Stimulated activated CD4-positive, alpha-beta T cell treated with anti-CD3 and anti-CD28 coated beads, Interleukin-4, amount 100 ng/mL, for 48 hours (primary cell): ENCODE measurements at places on chromosomes 3 and 15.

GRCh38 chr15:60385620-60386552, 11.9 kb downstream of the ANXA2 start:
- DNase-seq: no peak

- peak; percentile 37 for DNase-seq
These were observed 1.3 kb downstream of the PIK3CA start for GRCh38 chr3:179149406-179149867.

- peak; percentile 50 for DNase-seq
These were observed 1.5 kb upstream of the LIMD1 start for GRCh38 chr3:45592830-45593707.

DNA sequence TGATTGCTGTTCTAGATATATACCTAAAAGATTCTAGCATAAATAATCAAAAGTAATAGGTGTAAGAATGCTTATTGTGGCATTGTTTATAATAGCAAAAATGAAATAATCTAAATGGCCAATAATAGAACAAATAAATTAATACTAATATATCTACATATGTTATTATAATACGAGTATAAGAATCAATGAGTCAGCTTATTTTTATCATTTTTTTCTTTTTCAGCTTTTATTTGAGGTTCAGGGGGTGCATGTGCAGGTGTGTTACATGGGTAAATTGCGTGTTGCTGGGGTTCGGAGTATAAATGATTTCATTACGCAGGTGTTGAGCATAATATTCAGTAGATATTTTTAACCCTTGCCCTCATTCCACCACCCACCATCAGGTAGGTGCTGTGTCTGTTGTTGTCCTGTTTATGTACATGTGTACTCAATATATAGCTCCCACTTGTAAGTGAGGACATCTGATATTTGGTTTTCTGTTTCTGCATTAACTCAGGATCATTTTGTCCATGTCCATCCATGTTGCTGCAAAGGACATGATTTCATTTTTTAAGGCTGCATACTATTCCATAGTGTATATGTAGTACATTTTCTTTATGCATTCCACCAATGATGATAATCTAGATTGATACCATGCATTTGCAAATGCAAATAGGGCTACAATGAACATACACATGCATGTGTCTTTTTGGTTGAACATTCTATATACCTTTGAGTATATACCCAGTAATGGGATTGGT, 122.2 kb upstream of the GMNC start:
- no peak for DNase-seq

- DNase-seq: no peak
These were observed 12.3 kb upstream of the MUC4 start for GRCh38 chr3:195823999-195824398.

- no peak for DNase-seq
These were observed 7.0 kb downstream of the NR2F2 start for GRCh38 chr15:96337365-96338023.

- DNase-seq: no peak
These were observed 11.0 kb upstream of the PLXNA1 start for GRCh38 chr3:126971891-126972351.

DNA sequence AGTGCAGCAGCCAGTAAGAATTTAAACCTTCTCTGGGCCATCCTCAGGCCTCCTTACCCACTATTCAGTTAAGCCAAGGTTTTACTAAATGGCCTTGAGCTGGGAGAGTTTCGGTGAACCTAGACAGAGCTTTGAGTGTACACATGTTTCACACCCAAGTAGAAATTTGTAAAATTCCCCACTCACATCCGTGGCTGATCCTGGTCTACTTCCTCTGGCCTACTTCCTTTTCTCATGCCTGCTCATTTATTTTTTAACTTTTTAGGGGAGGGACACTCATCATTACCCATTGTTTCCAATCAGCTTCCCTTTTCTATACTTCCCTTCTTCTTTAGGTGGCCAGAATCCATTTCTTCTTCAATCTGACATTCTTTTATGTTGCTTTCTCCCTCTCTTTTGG, 7.6 kb downstream of the CX3CR1 start:
- no peak for DNase-seq

GRCh38 chr3:120182613-120183511, 88.6 kb upstream of the GSK3B start:
- no peak for DNase-seq

DNA sequence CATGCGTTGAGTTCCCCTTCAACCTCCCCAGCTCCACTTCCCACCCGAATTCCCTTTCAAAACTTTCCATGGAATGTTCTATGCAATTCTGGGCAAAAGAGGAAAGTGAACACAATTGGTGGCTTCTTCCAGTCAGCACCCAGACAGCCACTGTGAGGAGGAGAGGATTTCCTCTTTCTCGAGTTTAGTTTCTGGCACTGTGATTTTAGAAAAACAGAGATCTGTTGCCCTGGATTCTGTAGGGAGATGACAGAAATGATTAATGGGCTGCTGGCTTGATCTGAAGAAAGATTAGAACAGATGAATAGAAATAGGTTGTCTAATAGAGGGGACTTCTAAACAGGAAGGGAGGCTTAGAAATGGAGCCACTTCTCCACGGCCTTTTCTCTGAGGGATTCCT, 172.0 kb downstream of the MCTP2 start:
- DNase-seq: no peak

- DNase-seq: no peak
These were observed 27.1 kb downstream of the LRIG1 start for GRCh38 chr3:66473692-66474091.

- no peak for DNase-seq
These were observed 75.6 kb upstream of the WNT5A start for GRCh38 chr3:55562700-55563099.

- no peak for DNase-seq
These were observed 660.8 kb downstream of the MECOM start for GRCh38 chr3:169002689-169003088.

GRCh38 chr15:51874751-51875644, 45.5 kb downstream of the TMOD3 start:
- DNase-seq: no peak

- no peak for DNase-seq
These were observed 367.9 kb upstream of the PROK2 start for GRCh38 chr3:72152551-72153476.

DNA sequence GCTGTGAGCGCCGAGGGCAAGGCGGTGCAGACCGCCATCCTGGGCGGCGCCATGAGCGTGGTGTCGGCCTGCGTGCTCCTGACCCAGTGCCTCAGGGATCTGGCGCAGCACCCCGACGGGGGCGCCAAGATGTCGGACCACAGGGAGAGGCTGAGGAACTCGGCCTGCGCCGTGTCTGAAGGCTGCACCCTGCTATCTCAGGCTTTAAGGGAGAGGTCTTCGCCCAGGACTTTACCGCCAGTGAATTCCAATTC, 2.3 kb downstream of the TLNRD1 start:
- no peak for DNase-seq

GRCh38 chr15:91408476-91409076, 308.5 kb downstream of the SV2B start:
- DNase-seq: no peak

GRCh38 chr15:65824031-65824743, 32.1 kb upstream of the DENND4A start:
- no peak for DNase-seq

GRCh38 chr15:90823455-90823974, 44.9 kb upstream of the FURIN start:
- DNase-seq: no peak

DNA sequence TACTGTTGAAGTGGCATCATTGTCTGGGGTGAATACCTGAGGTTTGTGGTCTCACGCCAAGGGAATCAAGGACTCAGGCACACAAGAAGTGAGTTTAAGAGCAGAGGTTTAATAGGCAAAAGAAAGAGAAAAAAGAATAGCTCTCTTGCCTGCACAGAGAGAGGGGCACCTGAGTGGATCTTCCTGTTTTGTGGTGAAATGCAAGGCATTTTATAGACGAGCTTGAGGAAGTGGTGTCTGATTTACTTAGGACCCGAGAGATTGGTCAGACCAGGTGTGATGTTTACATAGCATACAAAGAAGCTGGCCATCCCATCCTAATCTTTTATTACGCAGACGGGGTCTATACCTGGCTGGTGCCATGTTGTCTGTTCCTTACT, 13.2 kb downstream of the CCR5 start:
- no peak for DNase-seq

DNA sequence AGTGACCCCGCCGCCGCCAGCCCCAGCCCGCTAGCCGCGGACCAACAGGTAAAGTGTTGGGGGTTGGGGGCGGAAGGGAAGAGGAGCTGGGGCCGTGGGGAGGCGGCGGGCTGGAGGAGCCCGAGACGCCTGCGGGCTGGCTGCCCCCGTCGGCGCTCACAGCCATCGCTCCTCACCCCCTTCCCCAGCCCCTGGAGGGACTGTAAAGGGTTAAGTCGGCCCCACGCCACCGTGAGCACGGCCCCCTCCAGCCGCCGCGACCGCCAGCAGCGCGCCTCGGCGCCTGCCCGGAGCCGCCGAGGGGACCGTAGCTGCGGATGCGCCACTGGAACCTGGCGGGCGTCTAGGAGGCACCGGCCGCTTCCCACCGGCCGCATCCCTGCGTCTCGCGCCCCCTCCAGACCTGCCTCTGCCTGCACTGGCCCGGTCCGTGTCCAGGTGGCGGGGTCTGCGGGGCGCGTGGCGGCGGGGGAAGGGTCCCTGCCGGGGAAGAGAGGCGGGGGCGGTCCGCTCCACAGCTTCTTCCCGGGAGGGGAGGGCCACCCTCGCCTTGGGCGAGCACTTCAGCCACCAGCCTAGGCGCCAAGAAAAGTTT, 522 bp downstream of the MED12L start:
- DNase-seq: no peak

GRCh38 chr15:33888176-33888575, 80.1 kb upstream of the CHRM5 start:
- DNase-seq: no peak

DNA sequence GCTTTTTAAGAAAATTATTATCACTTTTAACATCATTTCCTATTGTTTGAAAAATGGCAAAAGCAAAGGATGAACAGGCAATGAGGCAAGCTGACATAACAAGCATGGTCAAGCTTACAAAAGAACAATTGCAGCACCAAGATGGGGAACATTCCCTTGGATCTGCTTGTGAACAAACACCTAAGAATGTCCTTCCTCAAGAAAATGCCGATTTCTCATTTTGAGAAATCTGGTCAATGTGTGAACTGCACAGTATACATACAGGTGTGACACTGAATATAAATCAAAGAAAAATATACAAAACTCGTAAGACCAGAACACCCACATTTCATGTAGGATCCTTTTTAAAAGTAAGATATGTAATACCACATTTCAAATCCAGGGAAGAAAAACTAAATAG, 58.9 kb downstream of the LRRFIP2 start:
- DNase-seq: no peak

- DNase-seq: no peak
These were observed 1.2 kb downstream of the RASGRF1 start for GRCh38 chr15:79089331-79089889.

GRCh38 chr3:102036017-102036416, 186.7 kb downstream of the NFKBIZ start:
- no peak for DNase-seq

- no peak for DNase-seq
These were observed 41.7 kb downstream of the CCR3 start for GRCh38 chr3:46283881-46284450.

GRCh38 chr3:197227780-197228574, 70.4 kb downstream of the DLG1 start:
- no peak for DNase-seq

DNA sequence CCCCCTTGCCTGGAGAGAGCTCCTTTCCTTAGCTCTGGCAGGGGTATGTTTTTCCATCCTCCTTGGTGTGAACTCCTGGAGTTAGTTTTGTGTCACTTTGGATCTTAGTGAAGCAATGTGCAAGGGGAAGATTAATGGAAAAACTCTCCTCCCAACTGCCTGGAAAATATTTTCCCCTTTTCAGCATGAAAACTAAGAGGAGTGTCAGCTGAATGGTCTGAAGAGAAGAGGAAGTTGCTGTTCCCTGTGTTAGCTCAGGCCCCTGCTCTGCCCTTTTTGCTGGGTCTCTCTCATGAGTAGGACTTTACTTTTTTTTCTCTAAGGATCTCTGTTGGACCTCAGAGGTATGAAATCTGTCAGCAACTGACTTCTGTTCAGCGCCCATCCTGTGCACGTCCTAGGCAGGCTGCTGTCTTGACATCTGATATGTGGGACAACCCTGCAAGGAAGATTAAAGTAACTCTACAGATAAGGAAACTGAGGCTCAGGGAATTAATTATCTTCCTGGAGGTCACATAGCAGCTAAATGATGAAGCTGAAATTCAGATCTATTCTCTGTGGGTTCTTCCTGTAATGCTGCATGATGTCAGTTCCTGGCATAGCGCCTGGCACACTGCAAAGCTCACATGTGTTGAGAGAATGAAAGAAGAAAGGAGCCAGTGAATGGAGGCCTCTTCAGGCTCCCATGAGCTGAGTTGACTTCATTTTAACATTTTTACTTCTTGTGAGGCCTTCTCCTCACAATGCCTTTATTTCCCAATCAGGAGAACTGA, 109.7 kb upstream of the GALNT15 start:
- no peak for DNase-seq

DNA sequence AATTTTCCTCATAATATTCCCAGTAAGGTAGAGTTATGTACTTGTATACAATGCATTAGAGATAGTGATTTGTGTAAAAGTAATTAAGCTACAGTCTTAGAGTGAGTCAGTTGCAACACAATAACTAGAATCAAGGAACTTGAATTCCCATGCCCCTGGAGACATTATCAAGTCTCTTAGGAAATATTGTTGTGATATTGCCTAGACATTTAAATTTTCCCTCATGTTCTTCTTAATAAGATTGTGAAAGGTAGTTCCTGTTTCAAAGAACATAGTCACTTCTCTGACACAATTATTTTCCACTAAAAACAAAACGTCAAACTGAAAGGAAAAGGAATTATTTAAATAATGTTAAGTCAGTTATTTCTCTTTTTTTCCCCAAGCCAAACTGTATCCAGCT, 13.0 kb upstream of the ATP1B3 start:
- no peak for DNase-seq

- no peak for DNase-seq
These were observed 385.7 kb upstream of the NR2F2 start for GRCh38 chr15:95944661-95945255.

- DNase-seq: no peak
These were observed 10.4 kb upstream of the CX3CR1 start for GRCh38 chr3:39290255-39290654.

- DNase-seq: no peak
These were observed 5.6 kb downstream of the RAB6B start for GRCh38 chr3:133890037-133890436.

GRCh38 chr15:97984157-97984556, 23.7 kb downstream of the ARRDC4 start:
- DNase-seq: no peak

DNA sequence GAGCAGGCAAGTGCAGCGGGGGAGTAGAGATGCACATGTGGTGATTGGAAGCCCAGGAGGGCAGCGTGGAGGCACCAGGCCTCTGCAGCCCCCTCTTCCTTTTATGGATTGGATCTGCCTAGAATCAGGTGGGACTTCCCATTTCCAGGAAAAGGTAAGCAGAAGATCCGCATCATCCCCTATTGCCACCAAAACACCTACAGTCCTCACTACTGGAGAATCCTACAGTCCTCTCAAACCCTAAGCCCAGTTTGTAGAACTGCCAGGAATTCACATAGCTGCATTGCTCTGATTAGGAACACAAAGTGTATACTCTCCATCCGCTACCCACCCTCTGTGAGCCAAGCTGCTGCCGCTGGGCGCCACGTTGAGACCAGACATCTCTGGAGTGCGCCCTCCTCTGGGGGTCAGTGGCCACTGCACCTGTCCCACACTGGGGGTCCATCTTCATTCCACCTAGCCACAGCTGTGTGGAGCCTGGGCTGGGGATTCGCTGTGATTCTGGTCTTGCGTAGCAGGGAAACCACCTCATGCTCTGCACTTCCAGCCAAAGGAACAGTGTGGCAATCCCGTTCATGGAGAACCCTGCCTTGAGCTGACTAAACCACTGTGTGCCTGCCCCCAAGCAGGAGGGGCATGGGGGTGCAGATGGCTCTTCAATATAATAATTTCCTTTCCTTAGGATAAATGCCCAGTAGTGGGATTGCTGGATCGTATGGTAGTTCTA, 88.9 kb upstream of the PTX3 start:
- no peak for DNase-seq
